Retina (tissue), 1 donor: ENCODE measurements at places on chromosomes 7 and 10.

- DNase-seq, result no peak
Observed at GRCh38 chr10:130662775-130663174, 526.6 kb downstream of the GLRX3 start.

DNA sequence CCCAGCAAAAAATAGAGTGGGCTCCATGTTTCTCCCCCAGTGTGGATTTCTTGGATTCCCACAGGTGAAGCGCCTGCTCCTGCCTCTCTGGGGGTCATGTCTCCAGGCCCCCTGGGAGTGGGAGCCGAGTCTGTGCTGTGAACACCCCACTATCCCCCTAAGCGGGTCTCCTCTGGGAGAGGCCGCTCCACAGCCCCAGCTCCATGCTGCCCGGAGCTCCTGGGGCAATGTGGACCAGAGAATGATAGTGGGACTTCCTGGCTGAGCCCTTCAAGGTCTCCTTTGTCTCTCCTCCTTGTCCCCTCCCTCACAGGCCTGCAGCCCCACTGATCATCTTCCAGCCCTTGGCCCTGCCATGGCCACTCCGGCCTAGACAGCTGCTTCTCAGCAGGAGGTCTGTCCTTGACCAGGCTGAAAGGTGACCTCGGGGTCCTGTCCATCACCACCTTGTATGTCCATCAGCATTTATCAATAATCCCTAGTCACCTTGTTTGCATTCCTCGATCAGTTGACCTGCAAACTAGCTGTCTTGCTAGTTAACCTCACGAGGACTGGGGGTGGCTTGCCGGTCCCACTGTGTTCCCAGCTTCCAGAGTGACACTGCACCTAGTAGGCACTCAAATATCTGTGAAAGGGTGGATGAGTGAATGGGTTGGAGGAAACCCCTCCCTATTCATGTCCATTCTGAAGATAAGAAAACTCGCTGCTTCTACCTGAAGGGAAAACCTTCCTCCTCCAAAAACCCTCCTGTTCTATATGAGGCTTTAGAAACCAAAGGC lies 776 bp upstream of the CALML3 start:
- DNase-seq, result no peak

DNA sequence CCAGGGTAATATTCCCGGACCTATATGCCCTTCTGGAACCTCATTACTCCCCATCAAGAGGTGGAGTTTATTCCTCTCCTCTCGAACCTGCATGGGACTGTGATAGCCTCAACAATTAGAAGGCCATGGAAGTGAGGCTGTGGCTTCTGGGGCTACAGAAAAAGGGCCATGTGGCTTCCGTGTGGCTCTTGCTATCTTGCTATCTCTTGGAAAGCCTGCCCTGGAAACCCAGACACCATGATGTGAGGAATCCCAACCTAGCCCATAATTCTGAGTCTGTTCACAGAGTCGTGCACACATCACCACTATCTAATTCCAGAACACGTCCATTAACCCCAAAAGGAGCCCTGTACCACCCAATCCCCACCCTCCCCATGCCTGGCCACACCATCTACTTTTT lies 20.8 kb upstream of the SH3PXD2A start:
- no peak for DNase-seq

DNA sequence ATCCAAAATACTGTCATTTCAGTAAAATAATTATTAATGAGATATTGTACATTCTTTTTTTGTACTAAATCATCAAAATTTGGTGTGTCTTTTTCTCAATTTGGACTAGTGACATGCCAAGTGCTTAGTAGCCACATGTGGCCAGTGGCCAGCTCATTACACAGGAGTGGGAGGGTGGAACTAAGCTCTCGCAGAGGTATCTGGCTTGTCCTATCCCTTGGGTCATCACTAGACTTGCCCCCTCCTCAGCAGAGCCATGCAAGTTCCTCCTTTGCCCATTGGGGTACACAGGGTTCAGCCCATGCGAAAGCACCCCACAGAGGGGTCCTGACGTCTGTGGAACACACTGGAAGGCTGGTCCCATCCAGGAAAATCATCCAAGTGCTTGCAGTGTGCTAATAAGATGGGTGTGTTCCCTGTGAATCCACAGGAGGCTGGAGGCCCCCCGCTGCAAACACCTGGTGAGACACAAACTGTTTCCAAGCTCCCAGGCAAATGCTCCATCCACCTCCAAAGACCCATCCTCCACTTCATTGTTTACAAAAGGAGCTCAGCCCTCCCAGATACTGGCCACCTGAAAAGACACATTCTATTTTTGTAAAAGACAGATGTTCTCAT lies 1.3 kb downstream of the ARHGAP22 start:
- no peak for DNase-seq

DNA sequence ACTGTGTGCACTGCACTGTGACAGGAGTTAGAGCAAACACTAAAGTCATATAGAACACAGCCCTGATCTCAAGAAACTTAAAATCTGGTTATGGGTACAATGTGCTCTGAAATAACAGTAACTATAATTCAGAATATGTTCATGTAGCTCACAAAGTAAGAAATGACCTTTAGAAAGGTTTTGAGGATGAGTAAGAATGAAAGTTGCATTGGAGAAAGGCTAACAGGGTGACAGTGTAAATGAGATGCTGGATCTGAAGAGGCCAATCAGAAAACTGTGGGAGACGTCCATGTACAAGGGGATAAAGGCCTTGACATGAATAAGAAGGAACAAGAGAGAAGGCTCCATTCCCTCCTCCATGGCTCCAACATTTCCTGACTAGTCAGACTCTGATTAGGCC lies 124.7 kb downstream of the GRM3 start:
- DNase-seq, result no peak

- no peak for DNase-seq
Observed at GRCh38 chr10:73650537-73651331, 5.1 kb downstream of the SYNPO2L start.

DNA sequence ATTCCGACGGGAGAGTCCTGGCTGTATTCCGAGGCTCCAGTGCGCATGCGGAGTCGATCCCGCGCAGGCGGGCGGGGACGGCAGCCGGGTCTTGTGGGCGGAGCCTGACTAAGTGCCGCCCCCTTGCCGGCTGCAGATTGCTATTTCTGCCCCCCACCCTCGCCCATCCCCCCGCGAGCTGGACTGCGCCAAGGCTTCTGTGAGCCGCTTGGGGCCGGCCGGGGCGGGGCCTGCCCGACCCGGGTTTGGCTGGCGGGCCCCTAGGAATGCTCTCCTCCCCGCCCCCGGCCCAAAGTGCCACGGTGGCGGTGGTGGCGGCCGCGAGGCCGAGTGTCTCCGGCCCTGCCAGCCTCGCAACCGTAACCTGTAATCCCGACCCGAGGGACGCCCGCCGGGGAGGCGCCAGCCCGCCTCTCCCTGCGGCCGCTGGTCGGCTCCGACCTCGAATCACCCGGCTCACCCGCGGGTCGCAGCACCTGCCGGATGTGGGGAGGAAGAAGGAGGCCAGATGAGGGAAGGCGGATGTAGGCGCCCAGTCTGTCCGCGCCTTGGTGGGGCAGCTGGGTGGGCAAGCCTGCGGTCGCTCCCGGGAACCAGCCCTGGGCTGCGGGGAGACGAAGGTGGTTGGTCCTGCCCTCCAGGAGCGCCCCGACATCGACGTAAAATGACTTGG lies 702 bp upstream of the KAZALD1 start:
- peak; percentile 99 for DNase-seq

DNA sequence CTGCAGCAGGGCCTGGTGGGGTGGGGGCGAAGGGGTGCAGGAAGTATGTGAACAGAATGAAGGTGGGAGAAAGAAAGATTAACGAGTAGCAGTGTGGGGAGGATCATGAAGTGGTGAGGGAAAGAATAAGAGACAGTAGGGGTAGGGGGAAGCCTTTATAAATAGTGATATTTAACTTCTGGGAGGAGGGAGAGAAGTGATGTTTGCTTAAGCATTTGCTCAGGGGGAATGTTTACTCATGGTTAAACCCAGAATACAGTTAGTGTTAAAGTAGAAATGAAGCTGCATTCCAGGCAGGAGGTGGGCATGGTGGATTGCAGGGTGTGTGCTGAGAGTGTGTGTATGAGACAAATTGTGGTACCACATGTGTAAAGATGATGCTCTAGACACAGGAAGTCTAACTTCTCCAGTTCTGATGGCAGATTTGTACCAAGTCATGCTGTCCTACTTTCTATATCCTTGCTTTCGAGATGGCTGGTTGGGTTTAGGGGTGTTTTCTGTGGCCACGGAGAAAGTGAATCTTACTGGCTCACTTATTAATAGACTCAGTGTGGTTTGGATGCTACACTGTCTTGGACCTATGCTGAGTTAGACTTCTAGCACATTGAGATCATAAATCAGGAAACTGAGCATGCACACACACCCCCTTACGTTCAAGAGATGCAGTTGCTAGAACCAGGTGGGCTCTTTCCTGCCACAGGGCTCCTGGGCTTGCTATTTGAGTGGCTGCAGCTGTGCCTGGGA lies 10.6 kb upstream of the DNMBP start:
- no peak for DNase-seq

- DNase-seq, result no peak
Observed at GRCh38 chr7:9030976-9031375, 597.6 kb downstream of the NXPH1 start.

- no peak for DNase-seq
Observed at GRCh38 chr10:22612318-22612717, 102.1 kb downstream of the PIP4K2A start.

DNA sequence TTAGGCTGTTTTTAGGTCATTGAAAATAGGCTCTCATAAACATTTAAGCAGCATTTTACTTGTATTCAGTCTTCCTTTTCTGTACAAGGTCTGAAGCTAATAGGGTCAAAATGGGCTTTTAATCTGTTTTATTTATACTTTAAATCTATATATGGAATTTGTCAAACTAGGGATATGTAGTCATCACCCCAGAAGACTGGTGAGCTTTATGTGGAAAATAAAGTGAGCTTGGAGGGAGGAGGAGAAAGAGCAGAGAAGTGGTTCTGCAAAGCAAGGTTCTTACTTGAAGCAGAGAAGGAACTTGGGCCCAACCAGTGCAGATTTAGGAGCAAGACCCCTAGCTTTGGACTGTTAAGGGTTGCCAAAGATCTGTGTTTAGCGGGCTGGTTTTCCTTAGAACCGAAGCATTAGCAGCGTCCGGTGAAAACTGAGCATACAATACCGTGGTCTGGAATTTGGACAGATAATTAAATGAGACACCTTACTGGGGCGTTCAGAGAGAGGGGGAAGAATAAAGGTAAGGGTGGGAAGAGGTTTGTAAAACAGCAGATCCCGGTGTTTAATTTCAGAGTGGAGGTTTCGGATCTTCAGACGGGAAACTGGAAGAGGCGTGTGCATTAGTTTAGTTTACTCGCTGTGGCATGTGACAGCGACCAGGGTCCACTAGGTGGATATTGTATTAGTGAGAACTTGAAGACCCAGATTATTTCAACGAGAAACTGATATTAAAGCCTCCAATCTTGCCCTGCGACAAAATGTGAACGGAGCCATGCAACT lies 2.4 kb downstream of the BAMBI start:
- DNase-seq, result peak; percentile 57

- no peak for DNase-seq
Observed at GRCh38 chr10:15563246-15563645, 156.5 kb downstream of the ITGA8 start.

GRCh38 chr7:95951997-95952795 lies 179.8 kb downstream of the DYNC1I1 start:
- DNase-seq, result no peak

GRCh38 chr10:116270126-116270770 lies 2.8 kb downstream of the GFRA1 start:
- DNase-seq, result no peak

- peak; percentile 59 for DNase-seq
Observed at GRCh38 chr10:71621231-71622153, 98.1 kb downstream of the C10orf105 start.

DNA sequence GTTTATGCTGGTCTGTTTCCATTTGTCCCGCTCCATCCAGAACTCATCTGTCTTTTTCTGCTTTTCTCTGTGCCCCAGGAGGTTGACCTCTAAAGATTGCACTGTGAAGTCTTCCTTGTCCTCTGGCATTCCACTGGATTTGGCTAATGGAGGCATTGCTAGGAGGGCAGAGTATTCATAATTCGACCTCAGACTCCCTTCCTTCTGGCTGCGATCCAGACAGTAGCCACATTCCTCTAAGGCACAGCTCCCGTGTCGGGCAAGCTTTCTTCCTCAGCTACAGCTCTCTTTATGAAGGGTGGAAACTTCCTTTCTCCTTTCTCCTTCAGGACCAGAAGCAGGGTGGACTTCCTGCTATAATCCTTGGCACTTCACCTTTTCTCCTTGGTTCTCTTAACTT lies 175.9 kb downstream of the BAMBI start:
- DNase-seq, result no peak

GRCh38 chr7:26624839-26625238 lies 239.6 kb downstream of the SKAP2 start:
- no peak for DNase-seq

DNA sequence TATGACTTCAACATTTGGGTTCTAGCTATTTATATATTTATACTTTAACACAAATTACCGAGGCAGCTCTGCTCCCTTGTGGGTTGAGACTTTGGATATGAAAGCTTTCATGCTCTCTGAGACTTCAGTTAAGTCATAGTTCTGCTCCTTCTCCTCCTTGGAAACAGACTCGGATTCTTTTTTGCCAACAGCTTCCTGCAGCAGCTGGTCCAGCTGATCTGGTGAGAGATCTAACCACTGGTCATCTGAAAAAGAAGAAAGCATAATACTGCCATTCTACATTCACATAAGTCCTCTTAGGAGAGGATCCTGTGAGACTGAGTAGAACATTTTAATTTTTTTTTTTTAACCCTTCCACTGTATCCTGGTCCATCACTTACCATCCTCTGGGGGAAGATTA lies 28.6 kb downstream of the ECD start:
- no peak for DNase-seq

DNA sequence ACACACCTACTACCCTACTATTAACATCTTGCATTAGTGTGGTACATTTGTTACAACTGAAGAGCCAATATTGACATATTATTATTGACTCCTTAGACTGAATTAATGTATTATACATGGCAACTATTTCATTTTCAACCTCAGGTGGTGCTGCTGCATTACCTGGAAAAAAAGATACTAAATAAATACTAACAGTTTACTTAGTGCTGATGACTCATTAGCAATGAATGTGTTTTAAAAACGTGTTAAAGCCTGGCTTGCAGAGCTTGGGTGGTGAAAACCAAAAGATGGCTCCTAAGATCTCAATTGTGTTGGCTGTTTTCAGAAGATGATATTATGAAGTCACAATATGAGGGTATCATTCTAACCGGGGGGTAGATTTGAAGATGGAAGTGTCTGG lies 34.8 kb downstream of the CFAP43 start:
- DNase-seq, result no peak

GRCh38 chr10:70575874-70576802 lies 26.4 kb downstream of the PRF1 start:
- DNase-seq, result no peak

DNA sequence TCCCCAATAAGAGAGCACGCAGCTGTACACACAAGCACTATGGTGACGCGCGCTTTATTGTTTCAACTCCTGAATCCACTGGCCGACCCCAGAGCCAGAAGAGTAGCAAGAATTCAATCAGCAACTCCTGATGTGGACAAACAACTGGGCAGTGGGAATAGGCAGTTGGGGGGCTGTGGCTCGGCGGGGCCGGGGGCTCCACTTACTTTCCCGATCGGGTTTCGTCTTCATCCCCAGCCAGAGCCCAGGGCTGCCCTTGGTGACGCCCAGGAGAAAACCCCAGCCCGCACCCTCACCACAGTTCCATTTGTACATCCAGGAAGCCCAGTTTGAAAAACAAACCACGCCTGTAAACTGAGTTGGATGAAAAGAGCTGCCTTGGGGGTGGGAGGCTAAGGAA lies 38.7 kb downstream of the DAGLB start:
- DNase-seq, result no peak
